Iris pigment epithelial cell (primary cell): ENCODE measurements at places on chromosomes 12 and 14.

DNA sequence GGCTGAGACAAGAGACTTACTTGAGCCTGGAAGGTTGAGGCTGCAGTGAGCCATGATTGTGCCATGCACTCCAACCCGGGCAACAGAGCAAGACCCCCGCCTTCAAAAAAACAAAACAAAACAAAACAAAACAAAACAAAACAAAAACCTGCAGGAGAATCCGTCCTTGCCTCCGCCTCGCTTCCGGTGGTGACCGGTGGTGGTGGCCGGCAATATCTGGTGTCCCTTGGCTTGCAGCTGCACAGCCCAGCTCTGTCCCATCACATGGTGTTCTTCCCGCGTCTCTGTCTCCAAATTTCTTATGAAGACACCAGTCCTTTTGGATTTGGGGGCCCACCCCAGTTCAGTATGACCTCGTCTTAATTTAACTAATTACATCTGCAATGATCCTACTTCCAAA, 10.0 kb downstream of the SMIM41 start:
- DNase-seq: no peak

DNA sequence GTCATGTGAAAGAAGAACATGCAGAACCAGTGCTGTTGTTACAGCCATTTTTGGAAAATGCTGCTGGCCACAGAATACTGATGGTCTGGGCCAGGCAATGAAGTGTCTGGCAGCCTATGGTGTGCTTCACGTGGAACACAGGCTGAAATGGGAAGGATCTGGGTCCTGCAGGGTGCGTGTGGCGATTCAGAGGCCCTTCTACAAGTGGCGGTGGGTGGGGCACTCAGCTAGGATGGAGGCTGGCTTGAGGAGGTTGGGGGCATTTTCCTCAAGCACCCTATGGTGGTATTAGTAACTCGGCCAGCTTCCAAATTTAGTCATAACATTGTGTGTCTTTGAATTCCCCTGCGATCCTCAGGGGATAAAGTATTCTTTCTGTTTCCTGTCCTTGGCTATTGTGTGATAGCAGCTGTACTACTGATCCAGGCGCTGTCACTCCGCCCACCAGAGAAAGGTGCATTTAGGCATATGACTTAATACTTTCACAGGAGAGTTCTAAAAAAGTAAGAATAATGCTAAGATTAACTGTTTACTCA, 9.2 kb upstream of the RAD52 start:
- DNase-seq: peak; percentile 43

DNA sequence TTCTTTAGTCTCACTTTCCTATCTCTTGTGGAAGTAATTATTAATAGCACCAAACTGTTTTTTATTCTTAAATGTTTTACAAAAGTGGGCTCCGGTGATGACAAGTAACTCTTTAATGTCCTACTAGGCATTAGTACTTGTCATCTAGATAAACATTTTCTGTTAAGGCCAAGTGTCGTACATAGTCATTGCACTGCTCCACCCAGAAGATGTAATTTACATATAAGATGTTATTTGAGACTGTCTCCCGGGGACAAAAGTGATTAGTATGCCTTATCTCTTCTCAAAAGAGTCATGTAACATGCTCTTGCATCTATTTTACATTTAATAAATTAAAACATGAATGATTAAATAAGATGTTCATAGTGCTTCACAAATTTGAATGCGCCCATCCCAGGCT, 88.4 kb downstream of the FLRT2 start:
- no peak for DNase-seq

- no peak for DNase-seq
Measured at GRCh38 chr14:34888186-34888585, 13.0 kb upstream of the BAZ1A start.

- DNase-seq: peak; percentile 63
Measured at GRCh38 chr12:99043319-99043914, 398.3 kb downstream of the APAF1 start.

DNA sequence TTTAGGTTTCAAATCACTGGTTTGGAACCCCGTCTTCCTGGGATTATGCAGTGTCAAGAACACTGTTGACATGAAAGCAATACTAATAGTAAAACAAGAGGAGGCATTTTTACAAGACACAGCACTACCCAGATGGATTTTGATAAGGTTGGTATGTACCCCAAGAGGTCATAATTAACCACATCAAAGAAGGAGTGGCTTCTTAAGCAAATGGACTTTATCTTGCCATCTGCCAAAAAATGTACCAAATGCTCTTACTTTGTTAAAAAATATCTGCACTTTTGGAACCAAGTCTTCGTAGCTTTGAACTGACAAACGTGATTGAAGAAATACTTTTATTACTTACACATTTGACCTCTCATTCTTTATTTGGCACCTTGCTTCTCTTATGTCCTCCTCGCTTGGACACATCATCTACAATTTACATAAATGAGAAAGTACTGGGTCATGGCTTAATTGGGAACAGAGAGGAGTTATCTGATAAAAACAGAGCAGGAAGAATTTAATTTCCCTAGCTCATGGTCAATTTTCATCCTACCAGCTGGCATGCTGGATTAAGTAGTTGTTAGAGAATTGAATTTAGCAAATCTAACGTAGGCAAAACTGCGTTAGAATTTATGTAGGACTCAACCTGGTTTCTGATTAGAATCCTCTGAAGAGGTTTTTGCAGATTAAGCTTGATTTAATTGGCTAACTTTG, 54.5 kb upstream of the PRICKLE1 start:
- DNase-seq: no peak

DNA sequence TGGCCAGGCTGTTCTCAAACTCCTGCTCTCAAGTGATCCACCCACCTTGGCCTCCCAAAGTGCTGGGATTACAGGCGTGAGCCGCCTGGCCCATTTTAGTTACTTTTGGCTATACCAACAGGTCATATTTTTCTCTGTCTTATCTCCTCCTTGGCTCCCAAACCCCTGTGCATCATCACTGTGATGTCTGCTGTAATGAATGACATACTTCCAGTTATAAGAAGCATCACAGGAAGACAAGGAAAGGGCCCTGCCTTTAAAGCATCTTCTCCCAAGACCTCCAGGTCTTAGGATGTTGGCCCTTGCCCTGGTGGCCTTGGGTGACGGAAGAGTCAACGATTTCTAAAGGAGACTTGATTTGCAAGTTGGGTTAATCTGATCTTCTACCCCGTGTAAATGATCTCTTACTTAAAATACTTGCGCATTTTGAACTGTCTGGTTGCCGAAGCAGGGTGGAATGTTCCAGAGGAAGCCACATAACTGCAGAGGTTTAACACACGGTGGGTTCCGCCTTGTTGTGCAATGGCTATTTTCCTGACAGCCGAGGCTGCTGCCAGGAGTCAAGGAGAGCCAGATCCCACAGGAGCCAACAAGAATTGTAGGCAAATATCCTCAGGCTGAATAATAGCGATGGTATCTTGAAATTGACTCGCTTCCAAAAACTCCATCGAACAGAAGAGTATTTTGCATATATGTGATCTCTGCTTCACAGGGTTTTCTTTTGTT, 55.7 kb upstream of the PLXNC1 start:
- DNase-seq: peak; percentile 95

DNA sequence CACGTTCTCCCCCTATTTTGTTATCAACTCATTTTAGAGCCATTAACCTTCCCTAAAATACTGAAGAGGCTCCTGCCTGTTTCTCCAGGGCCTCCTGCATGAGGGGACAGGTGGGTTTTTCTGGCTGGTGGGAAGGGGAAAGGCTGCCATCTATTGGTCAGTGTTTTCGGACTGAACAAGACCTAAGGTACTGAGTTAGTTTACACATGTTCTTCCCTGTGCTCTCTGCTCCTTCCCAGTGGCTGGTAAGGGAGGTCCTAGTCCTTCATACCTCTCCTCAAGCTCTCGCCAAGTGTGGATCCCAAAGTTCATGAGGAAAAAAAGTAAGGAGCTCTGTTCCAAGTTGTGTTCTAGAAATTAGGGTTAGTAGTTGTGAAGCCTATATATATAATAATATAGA, 357.5 kb downstream of the FSCB start:
- DNase-seq: no peak

- DNase-seq: no peak
Measured at GRCh38 chr14:79111987-79112501, 941.9 kb downstream of the NRXN3 start.

DNA sequence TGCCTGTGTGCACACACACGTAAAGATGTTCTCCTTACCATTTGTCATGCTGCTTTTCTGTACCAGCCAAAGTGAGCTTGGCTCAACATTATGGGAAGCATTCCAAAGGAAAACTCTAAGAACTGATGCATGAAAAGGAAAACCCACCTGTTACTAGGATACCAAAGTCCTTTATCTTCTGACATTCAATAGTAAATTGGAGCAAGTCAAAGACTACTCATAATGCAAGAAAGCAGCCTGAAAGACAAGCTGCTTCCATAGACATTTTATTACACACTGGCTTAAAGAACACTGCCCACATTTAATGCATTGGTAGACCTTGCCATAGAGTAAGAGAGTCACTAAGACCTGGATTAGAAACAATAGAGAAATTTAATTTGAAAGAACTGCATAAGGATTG, 159.0 kb downstream of the LRIG3 start:
- no peak for DNase-seq

- DNase-seq: peak; percentile 76
Measured at GRCh38 chr12:50453872-50454271, 50.9 kb upstream of the DIP2B start.

DNA sequence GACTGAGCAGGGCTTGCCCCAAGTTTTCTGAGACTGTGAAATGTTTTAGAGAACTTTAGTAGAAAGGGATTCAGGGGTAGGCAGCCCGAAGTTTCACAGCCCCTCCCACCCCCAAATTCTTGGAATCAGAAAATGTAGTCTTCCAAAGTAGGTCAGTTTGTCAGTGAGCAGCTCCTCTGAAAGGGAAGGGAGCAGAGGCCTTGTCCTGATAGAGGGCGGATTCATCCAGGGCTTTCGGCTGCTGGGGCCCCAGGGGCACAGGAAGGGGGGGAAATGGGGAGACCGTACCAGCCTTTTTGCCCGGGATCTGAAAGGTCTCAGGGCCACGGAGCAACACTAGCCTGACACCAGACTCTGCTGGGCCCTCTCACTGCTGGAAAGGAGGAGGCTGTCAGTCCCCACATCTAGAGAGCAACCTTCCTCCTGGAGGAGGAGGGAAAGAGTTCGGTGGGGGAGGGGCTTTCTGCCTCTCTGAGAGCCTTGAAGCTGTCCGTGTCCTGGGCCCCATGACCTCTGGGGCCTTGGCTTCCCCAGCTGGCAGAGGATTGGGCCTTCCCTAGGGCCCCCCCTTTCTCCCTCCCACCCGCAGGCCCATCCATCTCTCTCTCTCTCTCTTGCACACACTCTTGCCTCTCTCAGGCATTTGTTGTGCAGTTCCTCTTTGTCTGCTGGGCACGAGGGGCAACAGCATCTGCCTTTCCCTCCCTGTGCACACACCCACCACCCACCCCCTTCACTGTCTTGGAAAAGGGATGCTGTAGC, at the start of gene IKZF4:
IKZF4 (plus strand) TSS at position 621 of the 762 bp plus-strand sequence. CDS start 451 bp downstream, outside the sequence.
- DNase-seq: peak; percentile 28

GRCh38 chr14:34175574-34175973, 224.7 kb upstream of the EGLN3 start:
- DNase-seq: no peak

DNA sequence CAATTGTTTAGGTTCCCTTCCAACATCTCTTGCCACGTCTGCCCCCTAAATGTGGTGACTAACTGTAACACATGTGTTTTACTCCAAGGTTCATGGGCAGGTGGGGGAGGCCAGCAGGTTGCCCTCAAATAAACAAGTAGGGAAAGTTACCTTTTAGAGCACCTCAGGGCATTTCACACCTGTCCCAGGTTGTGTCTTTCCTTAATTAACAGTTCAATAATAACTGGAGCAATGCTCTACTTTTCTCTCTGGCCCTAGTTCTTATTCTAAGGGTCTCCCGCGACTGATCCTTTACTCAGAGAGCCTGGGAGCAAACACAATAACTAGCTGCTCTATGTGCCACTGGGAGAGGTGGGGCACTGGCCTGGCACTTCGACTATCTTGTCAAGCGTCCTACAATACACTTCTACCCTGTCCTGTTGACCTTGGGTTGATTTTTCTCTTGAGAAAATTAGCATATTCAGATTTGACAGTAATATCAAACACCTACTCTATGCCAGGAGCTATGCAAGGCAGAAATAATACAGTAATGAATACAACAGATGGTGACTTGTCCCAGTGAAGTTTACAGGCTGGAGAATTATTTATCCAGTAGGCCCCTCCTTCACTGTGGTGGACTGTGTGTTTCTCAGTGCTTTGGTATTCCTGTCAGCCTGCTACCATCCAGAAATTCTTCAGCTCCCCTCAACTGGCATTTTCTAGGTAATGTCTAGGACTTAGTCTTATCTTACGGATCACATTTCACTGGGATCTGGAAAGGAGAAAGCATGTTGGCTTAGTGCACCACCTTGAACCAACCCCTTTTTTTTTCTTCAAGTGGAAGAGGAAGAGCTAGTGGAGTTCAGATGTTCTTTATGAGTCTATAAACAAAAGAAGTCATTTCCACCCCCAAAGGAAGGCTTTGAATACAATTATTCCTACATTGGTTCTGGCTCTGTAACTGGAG, 202.6 kb downstream of the CRADD start:
- peak; percentile 83 for DNase-seq

- no peak for DNase-seq
Measured at GRCh38 chr12:129076441-129077320, 223.4 kb downstream of the GLT1D1 start.

DNA sequence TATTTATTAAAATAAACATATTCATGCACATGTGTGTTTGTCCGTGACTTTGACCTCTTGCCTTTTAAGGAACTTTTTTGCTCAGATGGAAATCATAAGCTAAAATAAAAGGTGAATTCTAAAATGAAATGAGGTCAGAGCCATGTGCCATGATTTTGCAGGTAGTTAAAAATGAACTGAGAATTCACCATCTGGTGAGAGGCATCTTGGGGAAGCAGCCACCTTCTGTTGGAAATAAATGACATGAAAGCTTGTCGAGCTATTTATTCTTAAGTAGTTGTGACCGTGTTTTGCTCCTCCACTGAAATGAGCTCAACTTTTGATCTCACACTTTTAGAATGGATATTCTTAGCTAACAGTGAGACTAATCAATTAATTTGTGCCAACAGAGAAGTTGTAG, 56.8 kb upstream of the CNOT2 start:
- DNase-seq: no peak

GRCh38 chr12:256958-257357, 5.7 kb downstream of the SLC6A13 start:
- DNase-seq: no peak

DNA sequence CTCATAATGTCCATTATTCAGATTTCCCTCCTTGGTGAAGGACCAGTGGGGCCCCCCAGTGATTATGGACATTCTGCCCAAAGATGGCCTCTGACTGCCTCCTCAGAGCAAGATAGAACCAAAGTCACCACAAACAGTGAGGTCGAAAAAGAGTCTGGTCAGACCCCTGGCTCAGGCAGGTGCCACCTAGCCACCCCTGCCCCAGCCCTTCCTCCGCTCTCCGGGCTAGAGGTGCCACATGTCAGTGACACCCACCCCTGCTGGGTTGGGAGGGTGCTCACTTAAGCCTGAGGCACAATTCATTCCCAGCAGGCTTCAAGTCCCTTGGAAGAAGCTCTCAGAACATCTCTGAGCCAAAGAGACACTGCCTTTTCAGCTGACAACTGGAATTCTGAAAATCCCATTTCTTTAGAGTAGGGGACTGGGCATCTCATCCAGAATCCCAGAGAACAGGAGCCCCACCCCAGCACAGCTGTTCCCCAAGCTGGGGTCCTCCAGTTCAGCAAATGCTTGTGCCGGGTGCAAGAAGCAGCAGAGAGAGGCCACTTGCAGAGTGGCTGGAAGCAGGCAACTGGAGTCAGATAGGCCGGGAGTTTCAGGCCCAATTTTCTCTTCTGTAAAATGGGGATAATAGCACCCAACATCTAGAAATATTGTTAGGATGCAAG, 50.3 kb downstream of the ISCA2 start:
- DNase-seq: no peak
